ENCODE measurements at places on chromosomes 1 and 21.

DNA sequence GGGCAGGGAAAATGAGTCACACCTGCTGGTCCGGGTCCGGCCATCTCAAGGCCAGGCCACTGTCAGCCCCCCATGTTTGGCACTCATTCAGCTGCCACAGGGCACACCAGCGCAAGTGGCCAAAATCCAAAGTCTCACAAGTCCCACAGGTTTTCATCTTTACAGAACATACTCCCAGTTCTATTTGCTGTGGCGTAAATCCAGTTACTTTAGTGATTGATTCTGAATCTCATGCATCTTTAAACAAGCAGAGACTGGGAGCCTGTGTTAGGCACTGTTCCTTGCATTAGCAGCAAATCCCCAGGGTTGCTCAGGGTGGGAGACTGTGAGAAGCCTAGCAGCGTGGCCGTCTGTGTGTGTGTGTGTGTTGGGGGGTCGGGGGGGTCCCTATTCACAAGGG lies 1.1 kb upstream of the SLC2A5 start:
- no peak for ATAC-seq

DNA sequence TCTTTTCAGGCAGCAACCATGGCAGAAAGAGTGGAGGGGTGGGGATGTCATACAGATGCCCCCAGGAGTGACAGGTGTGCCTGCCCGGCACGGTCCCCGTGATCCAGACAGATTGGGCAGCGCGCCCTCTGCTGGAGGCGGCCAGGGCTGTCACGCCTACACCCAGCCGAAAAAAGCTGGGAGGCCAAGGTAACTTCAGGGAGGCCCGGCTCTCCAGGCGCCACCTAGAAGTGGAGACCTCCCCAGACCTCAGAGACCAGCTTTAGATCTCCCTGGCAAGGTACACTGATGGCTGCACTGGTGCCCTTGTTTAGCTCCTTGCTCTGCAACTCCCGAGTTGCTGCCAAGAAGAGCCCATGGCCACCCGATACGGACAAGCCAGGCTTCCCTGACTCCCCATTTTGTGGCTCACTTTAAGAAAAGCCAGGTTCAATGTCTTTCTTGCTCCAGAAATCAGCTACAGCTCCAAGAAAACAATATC lies 6.6 kb downstream of the GOLT1A start:
- peak; percentile 78 for ATAC-seq

- no peak for ATAC-seq
Observed at GRCh38 chr1:114718661-114719423, 2.3 kb upstream of the NRAS start.

GRCh38 chr1:14901371-14901954 lies 252.1 kb upstream of the TMEM51 start:
- ATAC-seq: no peak

DNA sequence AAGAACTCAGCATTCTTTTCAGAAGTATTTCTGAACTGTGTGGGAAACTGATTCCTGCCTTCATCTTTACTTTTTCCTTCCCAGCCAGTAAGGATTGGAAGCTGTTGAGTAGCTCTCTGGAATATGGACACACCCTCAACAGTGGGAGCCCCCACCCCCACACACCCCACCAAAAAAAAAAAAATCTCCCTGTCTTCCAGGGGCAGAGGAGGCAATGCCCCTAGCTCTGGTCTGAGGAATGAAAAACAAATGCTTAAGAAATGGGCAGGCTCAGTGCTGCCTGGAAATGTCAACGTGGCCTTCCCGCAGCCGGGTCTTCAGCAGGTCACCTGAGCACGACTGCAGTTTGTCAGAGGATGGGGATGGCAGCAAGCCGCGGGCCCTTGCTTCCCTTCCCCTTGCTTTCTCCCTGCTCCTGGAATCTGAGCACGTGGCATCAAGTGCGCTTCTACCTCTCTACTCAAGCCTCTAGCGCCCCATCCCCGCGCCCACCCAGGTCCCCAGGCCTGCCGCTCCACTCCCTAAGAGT lies 479 bp downstream of the RGS16 start:
- ATAC-seq: peak; percentile 20

DNA sequence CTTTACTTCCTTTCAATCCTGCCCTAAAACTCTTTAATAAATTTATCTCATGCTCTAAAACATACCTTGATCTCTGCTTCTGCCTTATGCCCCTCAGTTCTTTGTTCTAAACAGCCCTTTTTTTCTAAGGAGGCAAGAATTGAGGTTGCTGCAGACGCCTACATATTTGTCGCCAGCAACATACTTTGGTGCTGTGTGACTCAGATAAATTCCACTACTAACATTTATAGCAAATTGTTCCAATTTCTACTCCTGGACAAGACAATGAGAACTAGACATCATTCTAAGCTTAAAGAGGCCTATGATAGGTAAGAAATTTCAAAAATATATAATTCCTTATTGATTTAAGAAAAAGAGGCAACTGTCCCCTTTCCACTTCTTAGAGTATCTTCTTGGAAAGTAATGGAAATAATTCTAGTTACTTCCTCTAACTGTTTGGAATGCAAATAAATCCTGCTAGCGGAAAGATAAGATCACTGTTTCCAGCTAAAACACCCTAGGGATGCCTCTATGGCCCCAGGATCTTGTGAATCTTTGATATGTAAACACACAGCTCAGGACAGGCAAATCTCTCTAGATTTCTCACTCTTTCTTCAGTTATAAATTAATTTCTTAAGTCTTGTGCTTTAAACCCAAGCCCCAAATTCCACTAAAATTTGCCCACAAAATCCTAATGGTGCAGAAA lies 869.1 kb downstream of the KCNT2 start:
- no peak for ATAC-seq

DNA sequence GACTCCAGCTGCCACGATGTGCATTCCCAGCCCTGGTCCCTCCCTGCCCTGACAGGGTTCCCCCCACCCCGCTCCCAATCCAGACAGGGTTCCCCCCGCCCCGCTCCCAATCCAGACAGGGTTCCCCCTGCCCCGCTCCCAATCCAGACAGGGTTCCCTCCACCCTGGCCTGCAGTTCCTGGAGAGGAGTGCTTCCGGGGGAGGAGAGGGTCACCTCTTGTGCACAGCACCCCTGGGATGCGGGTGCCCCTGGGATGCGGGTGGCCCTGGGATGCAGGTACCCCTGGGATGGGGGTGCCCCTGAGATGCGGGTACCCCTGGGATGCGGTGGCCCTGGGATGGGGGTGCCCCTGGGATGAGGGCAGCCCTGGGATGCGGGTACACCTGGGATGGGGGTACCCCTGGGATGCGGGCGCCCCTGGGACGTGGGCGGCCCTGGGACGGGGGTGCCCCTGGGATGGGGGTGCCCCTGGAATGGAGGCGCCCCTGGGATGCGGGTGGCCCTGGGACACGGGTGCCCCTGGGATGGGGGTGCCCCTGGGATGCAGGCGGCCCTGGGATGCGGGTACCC lies 36.7 kb upstream of the SLC19A1 start:
- ATAC-seq: no peak

GRCh38 chr1:19439464-19440171 lies 45.7 kb downstream of the CAPZB start:
- ATAC-seq: peak; percentile 10

- no peak for ATAC-seq
Observed at GRCh38 chr1:17447501-17447992, 8.1 kb upstream of the RCC2 start.

DNA sequence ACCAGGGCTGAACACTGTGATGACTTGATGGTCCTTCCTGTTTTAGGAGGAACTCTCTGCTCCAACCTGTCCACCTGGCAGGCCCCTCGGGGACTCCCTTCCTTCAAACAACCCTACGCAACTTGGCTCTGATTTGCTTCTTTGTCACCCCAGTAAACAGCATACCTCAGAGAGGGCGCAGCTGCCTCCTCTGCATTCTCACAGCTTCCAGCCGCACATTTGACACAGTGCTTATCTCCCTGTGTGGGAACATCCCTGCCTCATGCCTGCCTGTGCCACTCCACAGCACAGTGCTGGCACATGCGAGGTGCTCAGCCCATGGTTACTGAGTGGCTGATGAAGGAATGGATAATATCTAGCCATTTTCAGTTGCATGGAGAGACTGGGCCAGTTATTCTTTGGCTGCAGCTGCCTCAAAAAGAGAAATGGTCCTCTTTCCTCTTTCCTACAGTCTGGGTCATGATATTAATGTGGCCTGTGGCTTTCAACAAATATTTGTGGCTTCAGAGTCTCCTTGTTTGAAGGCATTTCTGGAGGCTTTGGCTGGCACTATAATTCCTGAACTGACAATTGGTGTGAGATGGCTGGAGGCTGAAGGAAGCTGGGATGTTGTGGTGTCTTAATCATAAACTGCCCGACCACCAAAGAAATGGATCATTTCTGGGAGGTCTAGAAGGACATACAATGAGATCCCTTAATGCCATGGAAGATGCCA lies 77.9 kb downstream of the TENT5C start:
- no peak for ATAC-seq

DNA sequence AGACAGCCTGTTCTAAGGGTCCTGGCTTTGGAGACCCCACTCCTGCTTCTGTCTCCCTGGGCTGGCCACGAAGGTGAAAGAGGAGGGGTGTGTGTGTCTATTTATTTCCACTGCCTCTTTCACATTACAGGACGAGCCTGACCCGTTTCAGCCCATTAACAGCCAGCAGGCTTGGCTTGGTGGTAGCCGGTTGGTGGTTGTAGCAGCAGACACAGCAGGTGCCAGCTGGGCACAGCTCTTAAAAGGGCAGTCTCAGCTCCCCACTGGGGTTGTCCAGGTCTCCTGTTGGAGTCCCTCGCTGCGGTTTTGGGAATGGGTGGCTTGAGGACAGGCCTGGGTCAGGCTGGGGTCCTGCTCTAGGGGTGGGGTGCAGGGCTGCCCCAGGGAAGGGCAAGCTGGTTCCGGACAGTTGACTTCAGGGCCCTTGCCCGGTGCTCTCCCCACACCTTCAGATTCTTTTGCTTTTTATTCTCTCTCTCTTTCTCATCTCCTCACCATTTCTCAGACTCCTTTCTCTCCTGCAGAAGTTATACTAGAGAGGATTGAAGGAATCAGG lies 84.6 kb downstream of the ACTL8 start:
- ATAC-seq: no peak

- ATAC-seq: peak; percentile 10
Observed at GRCh38 chr1:235552146-235552716, 48.0 kb upstream of the B3GALNT2 start.

DNA sequence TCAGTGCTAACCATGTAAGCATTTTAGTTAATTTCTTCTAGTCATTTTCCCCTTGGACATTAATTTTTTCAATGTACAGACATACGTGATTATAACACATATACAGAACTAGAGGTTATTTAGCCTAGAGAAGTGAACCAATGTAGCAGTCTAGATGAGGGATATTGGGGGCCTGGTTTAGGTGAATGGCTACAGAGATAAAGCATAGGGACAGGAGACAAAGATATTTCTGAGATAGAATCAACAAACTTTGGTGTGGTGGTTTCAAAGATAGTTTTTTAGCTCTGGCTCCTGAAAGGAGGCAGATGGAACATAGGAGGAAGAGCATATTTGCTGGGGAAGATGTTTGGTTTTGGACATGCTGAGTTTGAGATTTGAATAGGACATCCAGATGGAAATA lies 23.0 kb downstream of the RLF start:
- ATAC-seq: no peak

Measured in gastroesophageal sphincter (tissue), 4 donors.